ENCODE measurements at places on chromosomes 3 and 15.

DNA sequence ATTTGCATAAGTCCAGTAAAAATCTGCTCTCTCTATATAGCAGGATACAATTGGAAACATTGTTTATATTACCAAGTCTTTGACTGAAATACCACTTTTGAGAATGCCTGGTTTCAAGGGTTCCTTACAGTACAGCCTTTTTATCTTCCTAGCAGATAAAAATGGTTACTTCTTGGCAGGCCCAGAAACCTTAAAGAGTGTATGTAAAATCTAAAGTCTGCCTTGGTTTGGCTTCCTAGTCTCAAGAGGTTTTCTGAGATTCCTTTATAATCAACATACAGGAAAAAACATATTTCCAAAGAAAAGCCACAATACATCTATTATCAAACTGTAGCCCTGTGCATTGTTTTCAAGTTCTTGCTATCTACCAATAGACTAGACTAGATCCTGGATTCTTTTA is 84.6 kb downstream of the PLSCR2 start:
- DNase-seq: no peak

- DNase-seq: no peak
Observed at GRCh38 chr3:97658668-97659285, 105.8 kb upstream of the ARL6 start.

DNA sequence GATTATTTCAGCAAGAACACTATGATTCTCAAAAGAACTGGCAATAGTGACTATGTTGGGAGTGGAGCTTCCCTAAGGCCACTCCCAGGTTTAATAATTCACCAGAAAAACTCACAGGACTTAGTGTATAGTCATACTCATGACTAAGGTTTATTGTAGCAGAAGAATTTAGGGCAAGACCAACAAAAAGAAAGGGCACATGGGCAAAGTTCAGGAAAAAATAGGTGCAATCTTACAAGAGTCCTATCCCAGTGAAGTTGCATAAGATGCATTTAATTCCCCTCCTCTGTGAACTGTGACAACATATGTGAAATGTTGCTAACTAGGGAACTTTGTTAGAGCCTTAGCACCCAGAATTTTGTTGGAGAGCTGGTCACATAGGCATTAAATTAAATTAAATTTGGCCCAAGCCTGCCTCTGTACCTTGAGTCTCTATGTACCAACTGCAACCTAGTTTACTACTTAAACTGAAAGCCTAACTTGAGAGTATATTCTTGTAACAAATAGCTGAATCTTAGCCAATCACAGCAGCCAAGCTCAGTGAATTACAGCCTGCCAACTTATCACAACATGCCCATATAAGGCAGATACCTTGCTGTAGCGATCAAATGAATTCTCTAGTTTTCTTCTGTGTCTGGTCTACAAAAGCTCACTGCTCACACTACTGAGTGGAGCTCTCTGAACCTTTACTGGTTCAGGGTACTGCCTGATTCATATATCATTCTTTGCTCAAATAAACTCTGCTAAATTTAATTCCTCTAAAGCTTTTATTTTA is 386.2 kb upstream of the ARHGEF26 start:
- DNase-seq: no peak

- no peak for DNase-seq
Observed at GRCh38 chr3:94069194-94069813, 6.4 kb downstream of the NSUN3 start.

- no peak for DNase-seq
Observed at GRCh38 chr15:62983956-62984355, 58.6 kb upstream of the TPM1 start.

GRCh38 chr3:85432081-85432480 is 473.3 kb downstream of the CADM2 start:
- no peak for DNase-seq

- DNase-seq: no peak
Observed at GRCh38 chr3:88058306-88058580, 562 bp downstream of the CGGBP1 start.

- DNase-seq: no peak
Observed at GRCh38 chr3:127719369-127719768, 46.6 kb downstream of the ABTB1 start.

- DNase-seq: no peak
Observed at GRCh38 chr15:100947760-100948429, 28.7 kb downstream of the LRRK1 start.

- no peak for DNase-seq
Observed at GRCh38 chr15:69805248-69805953, 292.3 kb downstream of the TLE3 start.

- no peak for DNase-seq
Observed at GRCh38 chr15:67741308-67741707, 84.0 kb upstream of the SKOR1 start.

- no peak for DNase-seq
Observed at GRCh38 chr3:47227678-47228077, 54.9 kb downstream of the KIF9 start.

DNA sequence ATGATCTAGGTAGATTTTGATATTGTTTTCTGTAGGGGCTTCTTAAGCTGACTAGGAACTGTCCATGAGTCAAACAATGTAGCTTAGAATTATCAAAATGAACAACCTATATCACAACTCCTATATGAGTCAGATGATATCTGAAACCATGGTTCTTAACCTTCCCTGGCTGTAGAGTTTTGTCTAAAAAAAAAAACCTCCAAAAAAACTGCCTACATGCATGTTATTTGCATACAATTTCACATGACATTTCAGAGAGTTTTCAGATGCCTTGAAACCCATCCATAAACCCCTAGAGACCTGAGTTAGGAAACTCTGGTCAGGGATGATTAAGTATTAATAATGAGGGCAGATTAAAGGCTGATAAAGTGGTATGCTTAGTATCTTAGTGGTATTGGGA is 157.0 kb downstream of the CHST2 start:
- no peak for DNase-seq

GRCh38 chr15:91263632-91264531 is 163.8 kb downstream of the SV2B start:
- no peak for DNase-seq
